CD4-positive, alpha-beta T cell (primary cell): ENCODE measurements at places on chromosomes 13 and 19.

GRCh38 chr13:84466461-84466860 lies 584.2 kb upstream of the SLITRK1 start:
- no peak for DNase-seq

- peak; percentile 85 for DNase-seq
Measured at GRCh38 chr19:42201489-42202289, 15.8 kb downstream of the DEDD2 start.

DNA sequence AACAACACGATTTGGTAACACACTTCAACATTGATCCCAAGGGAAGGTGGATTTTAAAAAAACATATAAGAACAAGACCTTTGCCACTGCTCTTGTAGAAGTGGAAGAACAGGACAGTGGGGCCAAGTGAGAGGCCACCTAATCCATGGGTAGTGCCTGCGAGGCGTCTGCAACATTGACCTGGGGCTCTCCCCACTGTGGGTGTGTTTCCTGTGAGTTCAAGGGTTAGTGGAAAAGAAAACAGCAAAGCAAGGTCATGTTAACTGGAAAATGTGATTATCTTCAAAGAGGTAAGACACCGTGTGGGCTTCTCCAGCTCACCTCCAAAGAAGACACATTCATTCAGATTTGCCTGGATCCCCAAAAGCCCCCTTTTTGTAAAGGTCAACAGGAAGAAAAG lies 327.0 kb downstream of the UQCRFS1 start:
- DNase-seq = no peak

- DNase-seq = no peak
Measured at GRCh38 chr19:30719189-30719998, 347.2 kb downstream of the ZNF536 start.

DNA sequence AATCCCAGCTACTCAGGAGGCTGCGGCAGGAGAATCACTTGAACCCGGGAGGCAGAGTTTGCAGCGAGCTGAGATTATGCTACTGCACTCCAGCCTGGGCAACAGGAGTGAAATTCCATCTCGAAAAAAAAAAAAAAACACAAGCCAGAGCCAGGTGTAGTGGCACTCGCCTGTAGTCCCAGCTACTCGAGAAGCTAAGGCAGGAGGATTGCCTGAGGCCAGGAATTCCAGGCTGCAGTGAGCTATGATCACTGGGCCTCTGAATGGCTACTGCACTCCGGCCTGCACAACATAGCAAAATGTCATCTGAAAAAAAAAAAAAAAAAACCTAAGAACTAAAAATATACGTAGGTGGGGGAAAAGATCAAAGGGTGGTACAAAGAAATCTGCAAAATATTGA lies 19.4 kb downstream of the EPS15L1 start:
- no peak for DNase-seq

- no peak for DNase-seq
Measured at GRCh38 chr19:29499921-29500590, 25.7 kb upstream of the VSTM2B start.

DNA sequence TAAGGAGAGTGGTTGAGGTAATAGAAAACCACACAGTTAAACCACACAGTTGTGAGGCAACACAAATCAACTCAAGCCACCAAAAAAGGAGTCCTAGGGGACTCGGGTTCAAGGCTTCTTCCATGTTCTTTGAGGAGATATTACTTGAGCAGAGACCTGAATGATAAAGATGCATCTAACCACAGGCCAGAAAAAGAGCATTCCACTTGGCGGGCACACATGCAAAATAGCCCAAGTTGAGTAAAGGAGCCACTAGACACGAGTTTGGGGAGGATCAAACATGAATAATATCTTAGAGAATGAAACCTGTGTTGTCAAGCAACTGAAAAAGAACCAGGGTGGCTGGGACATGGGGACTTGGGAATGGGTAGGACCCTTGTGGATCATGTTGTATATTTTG lies 30.2 kb downstream of the NLRP4 start:
- DNase-seq = no peak

DNA sequence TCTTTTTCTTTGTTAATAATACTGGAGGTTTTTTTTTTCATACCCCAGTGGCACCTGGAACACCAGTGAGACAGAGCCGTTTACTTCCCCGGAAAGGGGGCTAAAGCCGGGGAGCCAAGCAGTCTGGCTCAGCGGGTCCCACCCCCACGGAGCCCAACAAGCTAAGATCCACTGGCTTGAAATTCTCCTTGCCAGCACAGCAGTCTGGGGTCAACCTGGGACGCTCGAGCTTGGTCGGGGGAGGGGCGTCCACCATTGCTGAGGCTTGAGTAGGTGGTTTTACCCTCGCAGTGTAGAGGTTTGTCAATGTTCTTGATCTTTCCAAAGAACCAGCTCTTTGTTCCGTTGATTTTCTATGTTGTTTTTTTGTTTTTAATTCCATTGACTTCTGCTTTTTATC lies 94.6 kb upstream of the DIAPH3 start:
- no peak for DNase-seq

DNA sequence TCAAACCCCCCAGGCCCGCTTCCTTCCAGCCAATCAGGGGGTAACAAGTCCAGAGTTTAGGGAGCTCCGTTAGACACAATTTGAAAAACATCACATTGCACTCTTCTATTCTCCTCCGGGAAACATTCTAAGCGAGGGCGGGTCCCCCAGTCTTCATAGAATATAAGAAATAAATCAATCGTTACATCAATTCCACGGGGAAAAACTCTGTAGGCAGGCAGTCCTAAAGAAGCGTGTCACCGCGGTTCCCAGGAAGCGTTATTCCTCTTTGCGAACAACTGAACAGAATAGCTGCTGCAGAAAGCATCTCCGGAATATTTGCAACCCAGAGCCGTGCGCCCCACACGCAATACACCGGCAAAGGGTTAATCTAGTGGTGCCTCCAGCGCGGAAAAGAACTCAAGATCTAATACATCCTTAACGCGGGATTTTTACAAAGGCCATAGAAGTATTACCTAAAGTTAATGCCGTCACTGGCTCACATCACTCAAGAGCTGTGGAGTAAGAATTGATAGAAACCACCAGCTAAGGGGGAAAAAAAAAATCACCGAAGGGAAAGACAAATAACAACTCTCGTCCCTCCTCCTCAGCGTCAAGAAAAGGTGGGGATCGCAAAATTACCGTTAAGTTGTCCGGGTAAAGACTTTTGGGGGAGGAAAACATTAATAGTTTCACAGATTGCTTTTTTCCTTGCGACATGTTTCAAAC lies 65.1 kb downstream of the KCNRG start:
- peak; percentile 21 for DNase-seq

DNA sequence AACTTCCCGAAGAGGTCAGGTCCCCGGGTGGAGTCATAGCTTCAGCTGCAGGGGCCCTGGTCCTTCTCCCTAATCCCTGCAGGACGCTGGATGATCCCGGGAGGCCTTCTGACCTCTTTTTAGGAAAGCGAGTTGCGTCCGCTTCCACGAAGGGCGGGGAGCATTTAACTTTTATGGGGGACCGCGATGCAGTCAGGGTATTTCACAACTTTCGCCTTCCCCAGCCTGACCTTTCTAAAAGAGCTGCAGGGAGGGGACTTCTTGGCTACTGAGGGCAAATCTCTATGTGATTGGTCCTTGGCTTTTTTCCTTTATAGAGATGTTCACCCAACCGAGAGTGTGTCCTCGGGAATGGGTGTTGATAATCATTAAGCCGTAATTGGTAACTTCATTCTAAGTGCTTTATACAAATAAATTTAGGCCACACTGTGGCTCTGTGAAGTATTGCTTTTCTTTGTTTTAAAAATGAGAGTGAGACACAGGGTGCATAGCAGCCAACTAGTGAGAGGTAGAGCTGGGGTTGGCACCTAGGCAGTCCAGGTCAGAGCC lies 778 bp downstream of the ZNF230 start:
- DNase-seq = no peak

DNA sequence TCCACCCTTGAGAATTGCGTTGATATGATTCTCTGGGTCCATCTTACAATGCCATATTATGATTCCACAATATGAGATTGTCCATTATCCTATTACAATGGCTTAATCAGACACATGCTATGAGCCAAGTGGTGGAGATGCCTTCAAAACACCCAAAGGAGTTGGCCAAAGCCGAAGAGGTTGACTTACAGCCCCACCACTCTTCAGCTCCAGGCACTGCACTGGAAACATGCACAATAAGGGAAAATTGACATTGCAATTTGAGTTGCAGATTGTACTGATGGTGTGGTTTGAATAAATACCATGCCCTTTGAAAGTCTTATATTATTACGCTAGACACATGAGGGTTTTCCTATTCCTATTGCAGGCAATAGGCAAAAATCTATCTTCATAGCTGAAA lies 75.4 kb upstream of the TNFSF11 start:
- DNase-seq = no peak

DNA sequence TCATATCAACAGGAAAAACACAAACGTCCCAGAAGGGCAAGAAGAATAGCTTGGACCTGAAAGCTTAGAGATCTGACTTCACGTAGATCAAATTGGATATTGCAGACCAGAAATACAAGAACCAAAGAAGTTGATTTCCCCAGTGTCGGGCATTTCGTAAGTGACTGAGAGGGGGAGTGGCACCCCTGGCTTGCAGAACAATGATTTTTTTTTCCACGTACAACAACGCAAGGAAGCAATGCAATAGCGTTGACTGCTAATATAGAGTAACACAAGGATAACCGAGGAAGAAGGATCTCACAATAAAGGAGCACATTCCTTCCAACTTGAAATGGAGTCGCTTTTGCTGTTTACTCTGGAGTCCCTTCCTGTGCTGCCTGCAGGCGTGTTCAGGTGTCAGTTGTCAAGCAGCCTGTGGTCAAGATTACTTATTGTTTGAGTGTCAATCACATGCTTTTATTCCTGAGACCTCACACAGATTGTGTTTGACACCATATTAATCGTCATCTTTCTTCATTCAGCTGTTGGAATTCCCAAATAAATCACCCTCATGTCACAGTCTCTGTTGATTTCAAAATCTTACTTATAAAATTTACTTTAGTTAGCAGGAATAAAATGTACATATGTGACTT lies 139.4 kb downstream of the FREM2 start:
- no peak for DNase-seq

- DNase-seq = peak; percentile 79
Measured at GRCh38 chr19:13784731-13785452, 10.4 kb upstream of the ZSWIM4 start.

- no peak for DNase-seq
Measured at GRCh38 chr19:30172613-30173242, 199.5 kb upstream of the ZNF536 start.

GRCh38 chr13:27370305-27370872 lies 54.0 kb upstream of the GTF3A start:
- DNase-seq = no peak
